CD4-positive, alpha-beta T cell (primary cell): ENCODE measurements at places on chromosomes 1 and 21.

DNA sequence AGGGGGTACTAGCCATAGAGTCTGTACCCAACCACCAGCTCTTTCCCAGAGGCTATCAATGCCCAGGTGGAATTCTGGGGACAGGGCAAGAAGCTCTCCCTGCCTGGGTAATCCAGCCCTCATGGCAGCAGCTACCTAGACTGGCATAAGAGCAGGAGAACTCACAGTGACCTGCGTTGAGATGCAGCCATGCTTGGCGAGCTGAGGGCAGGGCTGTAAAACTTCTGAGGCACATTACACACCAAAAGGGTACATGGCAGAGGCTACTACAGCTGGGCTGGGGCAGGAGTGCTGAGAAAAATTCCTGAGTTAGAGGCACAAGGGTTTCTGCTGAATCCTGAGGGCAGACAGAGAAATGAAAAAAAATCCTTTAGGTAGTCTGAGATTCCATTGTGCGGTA lies 927.9 kb upstream of the B3GALT2 start:
- no peaks in the 10 kb centered on the region for H3K27me3 ChIP-seq
- DNase-seq: no peak
- no peaks in the 10 kb centered on the region for H3K4me1 ChIP-seq
- H3K4me3 ChIP-seq: no peak overlapping the region
- no peak overlapping the region for H3K27ac ChIP-seq

GRCh38 chr1:78833491-78833890 lies 173.0 kb downstream of the ADGRL4 start:
- H3K36me3 ChIP-seq: no peaks in the 10 kb centered on the region
- no peak overlapping the region for H3K27ac ChIP-seq
- H3K4me3 ChIP-seq: no peak overlapping the region
- no peaks in the 10 kb centered on the region for H3K27me3 ChIP-seq
- DNase-seq: no peak

GRCh38 chr1:154896771-154897286 lies 26.7 kb upstream of the KCNN3 start:
- H3K36me3 ChIP-seq: no peaks in the 10 kb centered on the region
- H3K4me3 ChIP-seq: no peak overlapping the region
- no peak for DNase-seq
- H3K4me1 ChIP-seq: no peaks in the 10 kb centered on the region
- no peaks in the 10 kb centered on the region for H3K27me3 ChIP-seq
- H3K27ac ChIP-seq: no peak overlapping the region

DNA sequence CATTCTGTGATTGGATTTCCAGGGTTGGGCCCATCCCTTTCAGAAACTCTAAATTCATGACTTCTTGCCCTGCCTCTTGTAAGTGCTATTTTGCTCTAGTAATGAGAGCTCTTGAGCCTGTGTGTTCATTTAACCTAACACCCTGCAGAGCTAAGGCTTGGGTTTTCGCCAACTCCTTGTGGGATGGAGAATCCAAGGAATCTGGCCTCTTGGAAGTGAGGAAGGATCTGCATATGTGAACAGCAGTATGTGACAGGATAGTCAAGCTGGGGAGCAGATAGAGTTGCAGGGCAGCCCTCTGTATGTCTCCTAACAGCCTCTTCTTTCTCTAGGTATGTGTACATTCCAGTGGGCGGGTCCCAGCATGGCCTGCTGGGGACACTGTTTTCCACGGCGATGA lies 258.9 kb downstream of the HHAT start:
- no peak overlapping the region for H3K27ac ChIP-seq
- H3K4me1 ChIP-seq: no peaks in the 10 kb centered on the region
- H3K4me3 ChIP-seq: no peak overlapping the region
- no peak for DNase-seq
- no peaks in the 10 kb centered on the region for H3K36me3 ChIP-seq

- H3K27me3 ChIP-seq: no peaks in the 10 kb centered on the region
- no peaks in the 10 kb centered on the region for H3K4me1 ChIP-seq
- DNase-seq: no peak
- H3K27ac ChIP-seq: no peak overlapping the region
Observed at GRCh38 chr1:218367118-218367517, 22.0 kb downstream of the TGFB2 start.

- H3K27me3 ChIP-seq: no peaks in the 10 kb centered on the region
- no peak overlapping the region for H3K27ac ChIP-seq
- DNase-seq: no peak
- H3K36me3 ChIP-seq: peaks cover 17% of the 10 kb centered on the region
- H3K4me3 ChIP-seq: no peak overlapping the region
- H3K4me1 ChIP-seq: no peaks in the 10 kb centered on the region
Observed at GRCh38 chr1:174274884-174275283, 115.6 kb downstream of the RABGAP1L start.

- H3K4me1 ChIP-seq: peaks cover 2% of the 10 kb centered on the region
- no peak for DNase-seq
- peaks cover 9% of the 10 kb centered on the region for H3K27me3 ChIP-seq
- H3K27ac ChIP-seq: no peak overlapping the region
- no peak overlapping the region for H3K4me3 ChIP-seq
- no peaks in the 10 kb centered on the region for H3K36me3 ChIP-seq
Observed at GRCh38 chr1:143718524-143718923, 253.3 kb downstream of the FAM72C start.

- H3K27ac ChIP-seq: no peak within 1 kb of the TSS
- H3K4me3 ChIP-seq: no peak within 1 kb of the TSS
- no peaks in the 10 kb centered on the region for H3K4me1 ChIP-seq
- H3K27me3 ChIP-seq: no peaks in the 10 kb centered on the region
- DNase-seq: no peak
Observed at GRCh38 chr1:110390692-110391245, at the start of gene SLC16A4. Gene SLC16A4, minus strand, starts transcription at chr1:110391026. Its CDS starts 1,703 bp downstream, at chr1:110389323.

- no peaks in the 10 kb centered on the region for H3K4me1 ChIP-seq
- no peaks in the 10 kb centered on the region for H3K36me3 ChIP-seq
- H3K27ac ChIP-seq: no peak overlapping the region
- no peak overlapping the region for H3K4me3 ChIP-seq
- DNase-seq: no peak
Observed at GRCh38 chr1:47474278-47475193, 36.7 kb downstream of the FOXD2 start.

GRCh38 chr1:211596418-211597181 lies 17.6 kb upstream of the SLC30A1 start:
- no peaks in the 10 kb centered on the region for H3K36me3 ChIP-seq
- no peak overlapping the region for H3K4me3 ChIP-seq
- DNase-seq: no peak
- H3K27ac ChIP-seq: no peak overlapping the region

- no peak overlapping the region for H3K27ac ChIP-seq
- H3K4me1 ChIP-seq: no peaks in the 10 kb centered on the region
- H3K4me3 ChIP-seq: no peak overlapping the region
- H3K27me3 ChIP-seq: no peaks in the 10 kb centered on the region
- no peaks in the 10 kb centered on the region for H3K36me3 ChIP-seq
Observed at GRCh38 chr21:36511484-36512220, 31.7 kb upstream of the CLDN14 start.

DNA sequence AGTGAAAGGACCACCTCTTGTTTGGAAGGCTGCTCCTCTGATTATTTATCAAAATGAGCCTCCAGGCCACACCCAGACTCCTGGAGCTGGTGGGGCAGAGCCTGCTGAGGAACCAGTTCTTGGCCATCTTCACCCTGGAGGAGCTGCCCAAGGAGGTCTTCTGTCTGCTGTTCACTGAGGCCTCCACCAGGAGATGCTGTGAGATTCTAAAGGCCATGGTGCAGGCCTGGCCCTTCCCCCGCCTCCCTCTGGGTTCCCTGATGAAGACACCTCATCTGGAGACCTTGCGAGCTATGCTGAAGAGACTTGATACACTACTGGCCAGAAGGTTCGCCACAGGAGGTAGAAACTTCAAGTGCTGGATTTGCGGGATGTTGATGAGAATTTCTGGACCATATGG lies 61.7 kb upstream of the GJA8 start:
- no peak overlapping the region for H3K27ac ChIP-seq
- peaks cover 5% of the 10 kb centered on the region for H3K27me3 ChIP-seq
- DNase-seq: no peak
- H3K4me1 ChIP-seq: no peaks in the 10 kb centered on the region
- no peaks in the 10 kb centered on the region for H3K36me3 ChIP-seq

DNA sequence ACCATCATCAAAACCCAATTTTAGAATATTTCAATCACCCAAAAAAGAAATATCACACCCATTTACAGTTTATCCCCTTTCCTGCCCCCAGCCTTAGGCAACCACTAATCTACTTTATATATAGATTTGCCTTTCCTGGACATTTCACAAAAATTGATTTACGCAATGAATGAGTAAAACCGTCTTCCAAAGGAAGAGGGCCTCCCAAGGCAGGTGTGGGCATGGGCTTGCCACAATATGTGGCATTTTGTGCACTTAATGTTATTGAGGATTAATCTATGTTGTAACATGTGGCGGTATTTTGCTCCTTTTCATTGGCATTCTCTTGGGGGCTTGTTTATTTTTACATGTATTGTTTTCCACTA lies 11.8 kb upstream of the BMP8B start:
- H3K27me3 ChIP-seq: no peaks in the 10 kb centered on the region
- no peak overlapping the region for H3K4me3 ChIP-seq
- no peak for DNase-seq
- H3K36me3 ChIP-seq: peaks cover 7% of the 10 kb centered on the region
- H3K27ac ChIP-seq: no peak overlapping the region

DNA sequence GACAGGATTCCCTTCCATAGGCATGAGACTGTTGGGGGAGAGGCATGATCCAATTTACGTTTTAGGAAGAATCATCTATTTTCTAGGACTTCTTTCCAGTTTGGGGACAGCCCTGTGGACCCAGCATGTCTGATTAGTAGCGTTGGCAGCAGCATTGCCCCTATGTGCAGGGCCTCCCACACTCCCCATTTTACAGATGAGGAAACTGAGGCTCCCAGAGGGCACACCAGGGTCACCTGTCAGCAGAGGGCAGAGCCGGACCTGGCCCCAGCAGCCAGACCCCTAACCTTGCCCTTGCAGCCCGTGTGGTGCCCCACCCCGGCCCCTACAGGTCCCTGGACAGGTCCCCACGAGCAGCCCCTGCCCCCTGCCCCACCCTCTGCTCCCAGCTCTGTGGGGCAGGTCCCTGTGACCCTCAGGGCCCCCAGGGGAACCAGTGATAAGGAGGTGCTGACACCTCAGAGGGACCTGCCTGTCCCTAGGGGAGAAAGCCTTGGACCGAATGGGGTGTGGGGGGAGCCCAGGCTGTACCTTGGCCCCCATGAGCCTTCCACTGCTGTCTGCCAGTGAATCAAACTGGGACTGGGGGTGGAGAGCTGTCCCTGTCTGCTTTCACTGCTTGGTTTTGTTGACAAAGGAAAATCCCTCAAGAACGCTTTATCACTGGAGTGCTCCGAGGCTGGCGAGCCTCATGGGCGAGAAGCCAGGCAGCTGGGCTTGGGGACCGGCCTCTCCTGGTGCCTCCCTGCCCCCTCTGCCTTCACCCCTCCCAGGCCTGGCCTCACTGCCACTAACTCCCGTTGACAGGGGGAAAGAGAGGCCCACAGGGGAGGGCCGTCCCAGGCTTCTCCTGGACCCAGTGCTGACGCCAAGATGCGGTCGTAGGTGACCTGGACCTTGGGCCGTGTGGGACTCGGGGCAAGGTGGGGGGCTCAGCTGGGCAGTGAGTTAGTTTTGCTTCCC lies 39.4 kb upstream of the CCDC27 start:
- H3K4me1 ChIP-seq: peaks cover under 1% of the 10 kb centered on the region
- H3K36me3 ChIP-seq: no peaks in the 10 kb centered on the region
- H3K27me3 ChIP-seq: peaks cover 19% of the 10 kb centered on the region
- no peak overlapping the region for H3K4me3 ChIP-seq

GRCh38 chr1:9761855-9762254 lies 61.9 kb downstream of the CLSTN1 start:
- H3K4me1 ChIP-seq: no peaks in the 10 kb centered on the region
- no peaks in the 10 kb centered on the region for H3K36me3 ChIP-seq
- H3K27ac ChIP-seq: no peak overlapping the region
- H3K27me3 ChIP-seq: no peaks in the 10 kb centered on the region
- no peak for DNase-seq

DNA sequence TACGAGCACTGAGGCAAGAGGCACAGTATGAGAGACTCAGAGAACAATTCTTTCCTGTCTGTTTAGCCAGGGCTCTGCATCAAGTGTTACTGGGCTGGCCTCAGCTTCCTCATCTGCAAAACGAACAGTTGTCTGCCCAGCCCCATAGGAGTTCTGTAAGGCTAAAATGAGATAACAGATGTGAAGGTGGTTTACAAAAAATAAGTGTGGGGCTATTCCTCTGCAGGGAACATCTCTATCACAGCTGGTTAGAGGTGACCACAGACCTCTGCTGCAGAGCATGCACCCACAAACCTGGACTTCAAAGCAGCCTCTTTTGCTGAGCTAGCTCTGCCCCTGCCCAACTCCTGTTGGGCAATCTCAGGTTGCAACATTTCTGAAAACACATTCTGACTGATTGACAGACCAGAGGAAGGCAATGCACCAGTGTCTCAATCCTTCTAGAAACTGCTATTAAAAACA lies 10.5 kb upstream of the OLIG1 start:
- no peaks in the 10 kb centered on the region for H3K36me3 ChIP-seq
- peaks cover 6% of the 10 kb centered on the region for H3K27me3 ChIP-seq
- H3K27ac ChIP-seq: no peak overlapping the region
- no peak overlapping the region for H3K4me3 ChIP-seq

DNA sequence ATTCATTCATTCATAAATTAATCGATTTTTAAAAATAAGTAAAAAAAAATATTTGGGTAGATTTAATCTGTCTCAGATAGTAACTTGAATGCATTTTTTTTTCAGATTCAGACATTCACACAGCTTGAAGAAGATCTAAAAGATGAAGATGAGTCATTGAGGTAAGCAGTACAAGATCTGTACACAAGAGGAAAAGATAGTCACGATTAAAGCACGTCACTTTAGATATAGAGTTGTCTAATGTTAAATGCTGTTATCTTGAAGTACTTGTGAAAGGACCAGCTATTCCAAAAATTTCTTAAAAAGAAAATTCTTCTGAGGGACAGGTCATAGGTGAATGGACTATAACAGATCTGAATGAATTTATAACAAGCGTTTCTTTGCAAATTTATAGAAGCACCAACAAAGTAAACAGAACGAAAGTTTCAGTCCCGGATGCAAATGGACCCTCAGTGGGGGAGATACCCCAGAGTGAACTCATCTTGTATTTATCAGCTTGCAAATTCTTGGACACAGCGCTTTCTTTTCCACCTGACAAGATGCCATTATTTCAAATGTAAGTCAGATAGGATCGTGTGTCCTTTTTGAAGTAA lies 31.2 kb upstream of the MORC3 start:
- peaks cover 20% of the 10 kb centered on the region for H3K4me1 ChIP-seq
- H3K36me3 ChIP-seq: peaks cover 18% of the 10 kb centered on the region
- no peaks in the 10 kb centered on the region for H3K27me3 ChIP-seq
- peak overlapping the region; percentile 27 for H3K4me3 ChIP-seq
- H3K27ac ChIP-seq: peak overlapping the region; percentile 76
- no peak for DNase-seq
